ENCODE measurements at places on chromosomes 16 and 17.
A peak's percentile ranks its signal among the peaks of the same experiment; 100 is the strongest.

DNA sequence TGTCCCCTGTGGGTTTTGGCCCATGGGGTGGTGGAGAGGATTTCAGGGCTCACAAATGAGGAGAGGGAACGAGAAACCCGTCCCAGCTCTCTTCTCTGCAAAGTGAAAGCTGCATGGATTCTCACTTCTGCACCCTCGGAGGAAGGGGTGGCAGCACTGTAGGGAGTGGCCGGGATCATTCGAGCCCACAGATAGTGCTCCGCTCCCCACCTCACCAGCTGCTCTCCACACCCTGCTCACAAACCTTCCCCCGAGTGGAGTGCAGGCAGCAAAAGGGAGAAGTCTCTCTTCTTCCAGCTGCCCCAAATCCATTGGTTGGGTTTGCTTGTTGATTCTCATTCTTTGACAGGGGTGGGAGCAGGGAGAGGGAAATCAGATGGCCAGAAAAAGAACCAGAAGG is 20.1 kb downstream of the STAT5A start:
- no peaks in the 10 kb centered on the region for H3K27me3 ChIP-seq
- peaks cover 34% of the 10 kb centered on the region for H3K4me1 ChIP-seq
- H3K27ac ChIP-seq = no peak overlapping the region
- peaks cover 70% of the 10 kb centered on the region for H3K36me3 ChIP-seq
- DNase-seq = no peak
- H3K4me3 ChIP-seq = no peak overlapping the region

DNA sequence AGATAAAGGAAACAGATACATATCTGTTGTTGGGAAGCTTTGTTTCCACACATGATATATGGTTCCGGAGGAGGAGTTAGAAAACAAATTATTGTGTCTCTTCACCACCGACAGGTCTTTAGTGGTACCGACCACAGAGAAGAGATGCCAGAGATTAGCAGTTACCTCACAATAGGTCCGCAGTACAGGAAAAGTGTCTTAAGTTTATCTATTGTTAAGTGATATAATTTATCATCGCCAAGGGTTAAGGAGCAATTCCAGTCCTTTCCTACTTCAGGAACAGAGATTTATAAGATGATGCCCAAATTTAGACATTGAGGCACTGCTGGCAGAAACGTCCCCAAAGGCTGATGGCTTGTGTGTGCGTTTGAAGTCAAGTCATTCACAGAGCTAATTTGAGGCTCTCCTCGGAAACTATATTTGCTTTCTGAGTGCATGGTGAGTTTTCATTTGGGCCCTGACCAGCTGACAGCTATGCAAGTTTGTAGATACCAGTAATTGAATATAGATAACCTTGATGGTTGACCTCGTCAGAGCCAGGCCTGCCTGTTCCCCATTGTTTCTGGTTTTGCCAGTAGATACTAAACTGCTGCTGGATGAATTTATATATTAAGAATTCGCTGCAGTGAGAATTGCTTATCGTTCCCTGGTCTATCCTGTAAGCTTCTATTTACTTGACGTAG is 196.4 kb upstream of the IRX3 start:
- no peaks in the 10 kb centered on the region for H3K4me1 ChIP-seq
- no peaks in the 10 kb centered on the region for H3K27me3 ChIP-seq
- no peak overlapping the region for H3K27ac ChIP-seq
- H3K4me3 ChIP-seq = no peak overlapping the region
- no peaks in the 10 kb centered on the region for H3K36me3 ChIP-seq

DNA sequence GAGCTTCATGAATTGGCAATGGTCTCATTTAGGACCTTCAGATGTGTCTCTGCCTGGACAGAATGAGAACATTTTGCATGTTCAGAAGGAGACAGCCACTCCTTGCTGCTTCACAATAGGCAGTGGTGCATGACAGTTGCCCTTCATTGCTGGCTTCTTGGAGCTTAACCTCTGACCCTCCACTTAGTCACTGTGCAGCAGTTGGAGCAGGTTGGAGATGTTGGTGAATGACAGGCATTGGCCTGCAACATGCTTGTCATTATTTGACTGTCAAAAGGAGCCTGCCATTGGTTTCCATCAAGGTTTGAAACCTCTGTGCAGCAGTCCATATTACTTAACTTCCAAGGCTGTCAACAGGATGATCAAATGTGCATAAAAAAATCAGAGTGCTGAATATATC is 22.7 kb downstream of the FTO start:
- H3K36me3 ChIP-seq = peaks cover 7% of the 10 kb centered on the region
- no peak overlapping the region for H3K4me3 ChIP-seq
- H3K4me1 ChIP-seq = no peaks in the 10 kb centered on the region
- H3K27ac ChIP-seq = no peak overlapping the region
- no peaks in the 10 kb centered on the region for H3K27me3 ChIP-seq

DNA sequence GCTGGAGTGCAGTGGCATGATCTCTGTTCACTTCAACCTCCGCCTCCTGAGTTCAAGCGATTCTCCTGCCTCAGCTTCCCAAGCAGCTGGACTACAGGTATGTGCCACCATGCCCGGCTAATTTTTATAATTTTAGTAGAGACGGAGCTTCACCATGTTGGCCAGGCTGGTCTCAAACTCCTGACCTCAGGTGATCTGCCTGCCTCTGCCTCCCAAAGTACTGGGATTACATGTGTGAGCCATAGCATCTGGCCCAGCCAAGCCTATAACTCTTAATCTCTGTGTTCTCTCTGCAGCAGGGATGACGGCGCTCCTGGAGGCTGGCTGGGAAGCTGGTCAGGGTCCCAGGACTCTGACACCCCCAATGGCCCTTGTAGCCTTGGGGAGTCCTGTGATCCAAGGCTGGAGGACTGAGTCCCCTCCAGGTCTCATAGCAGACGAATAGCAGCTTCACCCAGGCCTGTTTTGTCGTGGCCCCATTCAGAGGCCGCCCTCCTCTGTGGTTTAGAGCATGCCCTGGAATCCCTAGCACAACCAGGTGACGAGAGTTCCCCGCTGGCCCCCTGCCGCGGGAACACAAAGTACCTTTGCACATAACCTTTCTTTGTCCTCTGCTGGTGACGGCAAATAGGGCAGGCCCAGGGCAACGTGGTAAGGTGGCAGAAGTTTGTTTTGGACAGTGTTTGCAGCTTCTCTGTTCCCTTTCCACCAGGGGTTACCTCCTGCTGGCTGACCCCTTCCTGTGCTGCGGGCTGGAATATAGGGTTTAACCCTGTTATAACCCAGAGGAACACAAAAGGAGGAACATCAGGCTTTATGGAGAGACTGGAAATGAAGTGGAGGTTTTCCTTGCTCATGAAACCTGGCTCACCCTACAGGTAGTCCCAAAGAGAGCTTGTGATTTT is 43.0 kb upstream of the TOB1 start:
- no peaks in the 10 kb centered on the region for H3K27me3 ChIP-seq
- peaks cover 73% of the 10 kb centered on the region for H3K4me1 ChIP-seq
- H3K36me3 ChIP-seq = peaks cover 3% of the 10 kb centered on the region
- no peak overlapping the region for H3K4me3 ChIP-seq
- DNase-seq = peak; percentile 38

DNA sequence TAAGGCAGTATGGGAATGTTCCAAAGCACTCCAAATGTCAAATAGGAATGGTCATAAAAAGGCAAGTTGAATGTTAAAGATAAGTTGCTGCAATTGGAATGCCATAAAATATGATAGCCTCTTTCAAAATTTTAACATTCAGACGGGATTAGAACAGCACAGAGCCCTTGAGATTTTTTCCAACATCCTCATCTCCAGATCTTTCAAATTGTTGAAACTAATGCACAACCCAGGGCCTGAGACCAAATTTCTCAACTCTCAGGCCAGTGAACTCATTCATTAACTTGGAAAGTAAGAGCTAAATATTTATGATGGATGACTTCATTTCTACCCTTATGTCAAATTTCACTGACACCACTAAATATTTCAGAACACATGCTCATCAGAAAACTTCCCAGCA is 346.5 kb upstream of the XYLT1 start:
- no peaks in the 10 kb centered on the region for H3K4me1 ChIP-seq
- H3K27ac ChIP-seq = no peak overlapping the region
- H3K36me3 ChIP-seq = no peaks in the 10 kb centered on the region
- no peak overlapping the region for H3K4me3 ChIP-seq
- no peaks in the 10 kb centered on the region for H3K27me3 ChIP-seq

GRCh38 chr17:40561871-40562611 is 3.2 kb downstream of the CCR7 start:
- peaks cover 33% of the 10 kb centered on the region for H3K36me3 ChIP-seq
- peak; percentile 68 for DNase-seq
- H3K27ac ChIP-seq = peak overlapping the region; percentile 91
- H3K4me3 ChIP-seq = peak overlapping the region; percentile 74
- peaks cover 80% of the 10 kb centered on the region for H3K4me1 ChIP-seq

- H3K4me1 ChIP-seq = no peaks in the 10 kb centered on the region
- H3K27me3 ChIP-seq = no peaks in the 10 kb centered on the region
- peaks cover 2% of the 10 kb centered on the region for H3K36me3 ChIP-seq
- no peak overlapping the region for H3K4me3 ChIP-seq
Observed at GRCh38 chr17:9444687-9445086, 130.9 kb downstream of the STX8 start.

Measured in activated CD4-positive, alpha-beta memory T cell treated with anti-CD3 and anti-CD28 coated beads, Interleukin-2, amount 10 ng/mL, durations not matched to agents 7 days and 5 days (primary cell).